ENCODE measurements at places on chromosomes 3 and 15. TPM values are rescaled to one million over a fixed set of nuclear protein-coding genes. Genes with fewer than 3 reads are reported as not detected.

Gene GPR160
- 3.0 TPM for polyA plus RNA-seq

Gene ABI3BP
- polyA plus RNA-seq: 436 TPM

Gene ADGRG7
- polyA plus RNA-seq: not detected

Gene RBP2
- polyA plus RNA-seq: not detected

- DNase-seq: peak; percentile 37
Measured at GRCh38 chr15:60591496-60592370, 112.8 kb upstream of the ICE2 start.

DNA sequence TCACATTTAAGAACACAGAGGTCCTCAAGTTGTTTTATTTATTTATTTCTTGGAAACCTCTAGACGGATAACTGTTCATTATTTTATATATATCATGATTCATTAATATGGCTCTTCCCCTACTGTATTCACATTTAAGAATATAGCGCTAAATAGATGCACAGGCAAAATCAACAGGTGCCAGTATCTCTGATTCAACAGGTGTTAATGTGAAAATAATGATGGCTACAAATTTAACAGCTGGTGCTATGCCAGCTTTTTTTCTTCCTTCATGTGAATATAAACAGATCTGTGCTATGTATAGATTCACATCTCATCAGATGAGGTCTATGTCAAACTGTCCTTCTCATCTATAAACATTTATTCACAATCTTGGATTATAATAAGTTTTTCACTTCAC, 218.5 kb upstream of the NR2F2 start:
- no peak for DNase-seq

- DNase-seq: no peak
Measured at GRCh38 chr15:75791337-75791713, 51.9 kb upstream of the UBE2Q2 start.

- no peak for DNase-seq
Measured at GRCh38 chr15:80174017-80174746, 21.4 kb downstream of the FAH start.

GRCh38 chr15:73677146-73677607, 7.0 kb upstream of the CD276 start:
- peak; percentile 85 for DNase-seq

- DNase-seq: no peak
Measured at GRCh38 chr3:23845326-23846216, 39.8 kb downstream of the UBE2E1 start.

Measured in muscle of arm (tissue), 14 donors.